ENCODE measurements at places on chromosomes 1 and 21.

DNA sequence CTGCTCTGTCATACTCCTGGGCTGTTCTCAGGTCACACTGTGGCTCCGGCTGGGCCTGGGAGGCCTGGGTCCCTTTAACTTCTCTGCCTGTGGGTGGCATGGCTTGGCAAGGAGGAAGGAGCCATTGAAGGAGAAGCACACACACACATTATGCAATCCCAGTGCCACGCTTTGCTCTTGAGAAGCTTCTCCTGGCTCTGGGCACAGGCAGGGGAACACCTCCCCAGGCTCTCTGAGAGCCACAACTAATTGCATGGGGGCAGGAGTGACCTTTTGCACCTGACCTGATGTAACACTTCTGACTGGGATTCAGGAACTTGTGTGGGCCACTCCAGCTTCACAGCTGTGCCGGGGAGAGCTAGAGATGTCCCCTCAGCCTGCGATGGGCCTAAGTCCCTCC is 23.1 kb downstream of the LGR6 start:
- peak; percentile 43 for DNase-seq

- peak; percentile 69 for DNase-seq
Observed at GRCh38 chr1:155008015-155008941, 5.7 kb downstream of the ZBTB7B start.

- DNase-seq: no peak
Observed at GRCh38 chr1:245197911-245198379, 43.2 kb downstream of the KIF26B start.

- DNase-seq: no peak
Observed at GRCh38 chr1:106793651-106794050, 262.8 kb upstream of the PRMT6 start.

DNA sequence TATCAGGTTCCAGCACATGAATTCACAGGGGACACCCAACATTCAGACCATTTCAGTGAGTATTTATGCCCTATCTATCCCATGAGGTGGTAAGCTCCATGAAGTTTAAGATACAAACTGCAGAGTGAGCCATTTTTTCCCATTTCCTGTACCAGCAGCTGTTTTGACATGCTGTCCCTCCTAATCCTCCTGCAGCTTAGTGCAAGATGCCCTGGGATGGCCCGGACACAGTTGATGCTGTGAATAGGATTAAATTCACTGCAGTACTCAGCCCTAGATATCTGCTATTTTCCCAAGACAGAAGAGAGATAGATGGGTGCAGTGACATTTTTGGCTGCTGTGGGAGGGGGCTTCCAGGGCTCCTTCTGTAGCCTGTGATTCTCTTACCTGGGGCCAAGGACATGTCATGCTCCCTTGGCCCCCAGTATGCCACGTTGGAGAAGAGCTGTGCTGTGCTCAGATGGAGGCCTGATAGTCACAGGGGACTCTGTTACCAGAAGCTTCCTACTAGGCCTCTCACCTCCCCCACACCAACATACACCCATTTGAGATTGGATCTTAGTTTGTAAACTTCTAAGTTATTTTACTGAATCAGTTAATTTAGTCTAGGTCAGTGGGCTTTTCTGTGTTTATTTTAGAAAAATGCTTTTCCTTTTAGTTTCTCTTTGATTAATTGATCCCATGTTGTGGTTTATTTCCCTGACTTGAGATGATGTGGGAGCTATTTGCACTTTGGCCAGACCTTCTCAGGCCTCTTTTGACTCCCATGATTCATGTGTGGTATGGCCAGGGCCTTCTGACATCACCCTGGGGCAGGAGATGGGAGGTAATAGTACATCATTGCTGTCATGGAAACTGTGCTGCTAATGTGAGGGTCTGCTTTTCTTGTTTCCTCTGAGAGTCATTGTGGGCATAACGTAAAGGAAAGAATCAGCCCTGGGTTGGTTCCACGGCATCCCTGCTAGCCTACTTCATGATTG is 92.6 kb downstream of the ST3GAL3 start:
- DNase-seq: no peak

GRCh38 chr1:161486806-161487741 is 18.2 kb upstream of the FCGR2A start:
- DNase-seq: peak; percentile 64

GRCh38 chr21:15034126-15034853 is 30.5 kb downstream of the NRIP1 start:
- no peak for DNase-seq

GRCh38 chr1:214261206-214262123 is 19.5 kb upstream of the SMYD2 start:
- DNase-seq: peak; percentile 50

GRCh38 chr1:204868340-204868700 is 2.3 kb upstream of the NFASC start:
- no peak for DNase-seq

- peak; percentile 87 for DNase-seq
Observed at GRCh38 chr1:39205102-39205780, 746 bp downstream of the MACF1 start.

GRCh38 chr21:24994717-24995116 is 612.6 kb downstream of the MRPL39 start:
- DNase-seq: no peak

DNA sequence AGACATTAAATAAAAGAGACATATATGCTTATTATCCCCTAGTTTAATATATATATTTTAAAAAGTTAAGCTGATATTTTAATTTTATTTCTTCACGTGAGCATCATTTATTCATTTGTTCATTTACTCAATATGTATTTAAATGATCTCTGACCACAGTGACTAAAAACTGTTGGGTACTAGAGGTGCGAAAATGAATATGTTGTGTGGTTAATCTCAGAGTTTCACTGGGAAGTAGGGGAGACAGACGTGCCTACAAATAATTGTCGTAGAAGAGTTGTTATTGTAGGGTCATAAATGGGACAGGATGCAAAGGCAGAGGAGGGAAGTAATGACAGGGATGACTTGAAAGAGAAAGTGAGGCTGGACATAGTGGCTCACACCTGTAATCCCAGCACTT is 213.0 kb upstream of the CACYBP start:
- no peak for DNase-seq

GRCh38 chr1:97743129-97743528 is 177.7 kb downstream of the DPYD start:
- no peak for DNase-seq

GRCh38 chr1:224884361-224884801 is 45.1 kb upstream of the DNAH14 start:
- no peak for DNase-seq

GRCh38 chr1:97759078-97759477 is 161.8 kb downstream of the DPYD start:
- DNase-seq: no peak

GRCh38 chr1:238088560-238089290 is 198.0 kb upstream of the ZP4 start:
- DNase-seq: no peak

GRCh38 chr1:215793180-215793579 is 226.1 kb downstream of the KCTD3 start:
- peak; percentile 4 for DNase-seq

- DNase-seq: no peak
Observed at GRCh38 chr21:15874615-15875014, 144.8 kb downstream of the USP25 start.

All from MV-4-11 (cell line).